CD4-positive, alpha-beta memory T cell (primary cell): ENCODE measurements at places on chromosomes 2 and 18.

- DNase-seq: no peak
Observed at GRCh38 chr2:112168422-112169124, 30.4 kb downstream of the FBLN7 start.

GRCh38 chr18:61062258-61062657, 271.0 kb upstream of the CDH20 start:
- no peak for DNase-seq

DNA sequence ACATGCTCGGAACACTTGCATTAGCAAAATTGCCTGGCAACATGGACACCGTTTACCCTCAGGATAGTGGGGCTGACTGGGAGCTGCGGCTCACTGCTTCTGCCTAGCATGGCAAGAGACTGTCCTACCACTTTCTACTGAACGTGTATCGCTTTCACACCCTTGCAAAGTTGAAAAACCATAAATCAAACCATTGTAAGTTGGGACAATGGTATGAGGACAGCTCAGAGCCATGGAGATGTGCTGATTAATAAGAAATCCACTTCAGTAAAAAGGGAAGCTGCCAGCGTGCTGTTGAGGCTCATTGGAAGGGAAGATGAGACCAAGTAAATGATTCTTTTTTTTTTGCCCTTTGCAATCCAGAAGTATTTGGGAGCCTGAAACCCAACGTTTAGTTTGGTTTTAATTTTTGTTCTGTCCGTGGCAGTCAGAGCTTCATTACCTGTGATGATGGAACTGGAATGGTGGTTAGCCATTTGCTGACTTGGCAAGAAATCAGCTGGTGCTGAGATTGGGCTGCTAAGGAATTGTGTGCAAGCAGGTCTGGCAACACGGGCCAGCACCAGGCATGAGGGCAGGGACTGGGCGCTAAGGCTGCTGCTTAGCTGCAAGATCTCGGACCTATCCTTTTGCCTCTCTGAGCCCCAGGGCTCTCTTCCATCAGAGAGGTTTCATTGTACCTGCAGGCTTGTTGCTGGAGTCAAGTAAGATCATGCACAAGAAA, 75.5 kb upstream of the HS6ST1 start:
- no peak for DNase-seq

DNA sequence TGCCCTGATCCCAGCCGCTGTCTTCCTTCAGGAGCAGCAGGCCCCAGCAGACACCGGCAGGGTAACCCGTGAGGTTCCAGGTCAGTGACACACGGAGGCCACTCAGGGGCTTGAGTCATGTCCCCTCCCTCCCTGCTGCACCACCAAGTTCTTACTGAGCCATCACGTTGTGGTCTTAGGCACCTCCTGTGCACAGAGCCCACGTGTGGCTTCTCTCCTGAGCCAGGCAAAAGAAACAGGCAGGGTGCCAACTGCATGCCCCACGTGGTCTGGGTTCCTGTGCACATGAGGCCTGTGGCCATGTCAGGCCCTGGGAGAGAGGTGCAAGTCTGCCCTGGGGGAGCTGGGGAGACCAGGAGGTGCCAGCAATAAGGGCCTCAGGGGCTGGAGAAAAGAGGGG, 264.8 kb downstream of the KLHL29 start:
- DNase-seq: no peak

DNA sequence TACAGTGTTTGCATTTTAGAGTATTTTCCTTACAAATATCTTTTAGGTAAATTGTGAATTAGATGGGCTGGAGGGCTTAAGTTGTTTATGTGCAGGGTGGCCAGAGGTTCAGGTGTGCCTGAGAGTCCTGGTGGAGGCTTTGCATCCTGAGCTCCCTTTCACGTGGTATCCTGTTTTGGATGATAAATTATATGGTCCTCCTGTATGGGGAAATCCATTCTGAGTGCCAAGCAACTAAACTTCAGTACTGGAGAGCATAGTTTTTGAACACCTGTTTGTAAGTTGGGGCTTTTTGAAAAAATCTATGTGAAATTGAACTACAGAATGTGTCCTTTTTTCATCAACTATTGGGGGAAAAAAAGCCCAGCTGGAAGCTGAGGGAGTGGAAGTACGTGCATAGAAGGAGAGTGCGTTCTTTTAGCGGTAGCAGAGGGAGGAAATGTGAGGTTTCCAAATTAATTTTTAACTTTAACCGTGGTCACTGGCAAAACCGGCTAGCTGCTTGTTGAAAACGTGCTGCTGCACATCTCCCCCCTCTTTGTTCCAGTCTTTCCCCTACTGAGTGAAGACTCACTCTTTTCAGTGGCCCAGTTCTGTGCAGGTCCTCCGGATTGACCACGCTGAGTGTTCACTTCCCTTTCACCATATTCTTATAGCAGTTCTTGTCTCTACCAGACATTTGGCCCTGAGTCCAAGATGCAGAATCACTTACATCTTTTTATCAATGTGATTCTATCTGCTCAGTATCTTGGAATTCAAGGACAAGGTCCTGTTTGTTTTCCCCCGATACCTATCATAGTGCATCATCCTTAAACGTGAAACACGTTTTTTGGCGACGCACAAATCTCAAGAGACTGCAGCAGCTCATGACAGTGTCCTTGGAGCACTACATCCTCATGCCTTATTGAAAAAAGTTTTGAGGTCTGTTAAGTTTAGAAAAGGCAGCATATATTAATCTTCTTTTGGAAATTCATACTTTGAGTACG, 15.3 kb downstream of the CNOT11 start:
- DNase-seq: no peak

GRCh38 chr2:39525636-39526412, 88.7 kb upstream of the MAP4K3 start:
- no peak for DNase-seq

- no peak for DNase-seq
Observed at GRCh38 chr2:12173943-12174340, 427.5 kb downstream of the LPIN1 start.

DNA sequence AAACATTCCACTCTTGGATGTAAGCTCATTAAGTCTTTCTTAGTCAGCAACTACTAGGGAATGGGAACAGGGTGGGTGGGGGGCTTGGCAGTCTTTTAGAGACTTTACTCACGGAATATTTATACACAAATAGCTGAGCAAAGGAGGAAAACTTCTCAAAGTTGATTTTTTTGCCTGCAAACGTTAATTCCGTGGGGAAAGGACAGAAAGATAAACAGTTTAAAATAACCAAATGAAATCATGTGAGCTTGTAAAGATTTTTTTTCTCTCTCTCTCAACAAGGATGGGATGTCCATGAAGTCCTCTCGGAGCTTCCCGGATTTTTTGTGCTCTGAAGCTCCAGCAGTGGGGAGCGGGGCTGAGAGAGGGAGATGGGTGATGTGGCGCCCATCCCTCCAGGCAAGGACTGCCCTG, 32.2 kb upstream of the MAT2A start:
- DNase-seq: no peak

DNA sequence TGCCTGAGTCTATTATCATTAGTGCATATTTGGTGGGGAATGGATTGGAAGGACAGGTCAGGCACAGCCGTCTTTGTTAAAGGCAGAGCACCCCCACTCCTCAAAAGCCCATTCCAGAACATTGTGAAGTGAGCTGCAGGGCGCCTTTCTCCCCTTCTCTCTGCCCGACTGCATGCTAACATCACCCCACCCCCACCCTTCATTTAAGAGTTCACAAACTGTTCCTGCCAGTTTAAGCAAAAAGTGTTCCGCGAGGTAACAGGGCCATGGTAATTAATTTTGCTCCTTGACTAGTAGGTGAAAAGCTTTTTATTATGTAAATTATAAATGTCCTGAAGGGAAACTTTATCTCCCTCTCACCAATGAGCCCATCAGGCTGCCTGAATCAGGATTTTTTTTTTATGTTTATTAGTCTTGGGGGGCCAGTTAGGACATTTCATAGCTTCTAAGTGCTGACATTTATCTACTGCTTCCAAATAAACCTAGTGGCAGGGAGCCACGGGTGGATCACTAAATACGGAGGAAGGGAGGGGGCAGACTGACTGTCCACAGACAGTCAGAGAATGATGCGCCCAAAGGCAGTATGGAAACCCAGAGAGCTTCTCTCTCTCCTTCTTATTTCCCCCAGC, 99.4 kb downstream of the FTCDNL1 start:
- DNase-seq: no peak

GRCh38 chr2:142180820-142181533, 50.2 kb upstream of the LRP1B start:
- no peak for DNase-seq

- DNase-seq: no peak
Observed at GRCh38 chr2:59027320-59027719, 786.2 kb upstream of the FANCL start.
